Thyroid gland (tissue), 4 donors: ENCODE measurements at places on chromosomes 3 and 15. TPM values are rescaled to one million over a fixed set of nuclear protein-coding genes. Genes with fewer than 3 reads are reported as not detected.

PPP1R14D gene
- total RNA-seq, result not detected

IL17RB gene
- 0.71 TPM for total RNA-seq

DNA sequence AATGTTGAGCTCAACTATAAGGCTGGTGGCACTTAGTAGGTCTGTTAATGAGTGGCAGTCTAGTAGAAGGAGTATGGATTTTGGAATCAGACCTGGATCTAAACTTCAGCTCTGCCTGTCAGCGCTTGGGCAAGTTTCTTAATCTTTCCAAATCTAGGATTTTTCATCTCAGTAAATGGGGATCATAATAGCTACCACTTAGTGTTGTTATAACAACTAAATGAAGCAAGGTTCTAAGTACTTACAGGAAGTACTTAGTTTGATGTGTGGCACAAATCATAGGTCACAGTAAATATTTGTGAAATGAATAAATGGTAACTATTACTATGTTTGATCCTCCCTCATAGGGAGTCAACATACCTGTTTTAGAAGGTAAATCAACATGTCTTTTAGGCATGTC is 31.4 kb downstream of the SLC49A4 start:
- H3K27ac ChIP-seq, result no peak overlapping the region
- H3K27me3 ChIP-seq, result no peaks in the 10 kb centered on the region
- no peaks in the 10 kb centered on the region for H3K4me1 ChIP-seq
- no peak overlapping the region for H3K4me3 ChIP-seq

- no peak for DNase-seq
- H3K36me3 ChIP-seq, result no peaks in the 10 kb centered on the region
- H3K4me3 ChIP-seq, result no peak overlapping the region
- H3K27ac ChIP-seq, result no peak overlapping the region
Observed at GRCh38 chr3:26920646-26921478, 298.3 kb downstream of the LRRC3B start.

DNA sequence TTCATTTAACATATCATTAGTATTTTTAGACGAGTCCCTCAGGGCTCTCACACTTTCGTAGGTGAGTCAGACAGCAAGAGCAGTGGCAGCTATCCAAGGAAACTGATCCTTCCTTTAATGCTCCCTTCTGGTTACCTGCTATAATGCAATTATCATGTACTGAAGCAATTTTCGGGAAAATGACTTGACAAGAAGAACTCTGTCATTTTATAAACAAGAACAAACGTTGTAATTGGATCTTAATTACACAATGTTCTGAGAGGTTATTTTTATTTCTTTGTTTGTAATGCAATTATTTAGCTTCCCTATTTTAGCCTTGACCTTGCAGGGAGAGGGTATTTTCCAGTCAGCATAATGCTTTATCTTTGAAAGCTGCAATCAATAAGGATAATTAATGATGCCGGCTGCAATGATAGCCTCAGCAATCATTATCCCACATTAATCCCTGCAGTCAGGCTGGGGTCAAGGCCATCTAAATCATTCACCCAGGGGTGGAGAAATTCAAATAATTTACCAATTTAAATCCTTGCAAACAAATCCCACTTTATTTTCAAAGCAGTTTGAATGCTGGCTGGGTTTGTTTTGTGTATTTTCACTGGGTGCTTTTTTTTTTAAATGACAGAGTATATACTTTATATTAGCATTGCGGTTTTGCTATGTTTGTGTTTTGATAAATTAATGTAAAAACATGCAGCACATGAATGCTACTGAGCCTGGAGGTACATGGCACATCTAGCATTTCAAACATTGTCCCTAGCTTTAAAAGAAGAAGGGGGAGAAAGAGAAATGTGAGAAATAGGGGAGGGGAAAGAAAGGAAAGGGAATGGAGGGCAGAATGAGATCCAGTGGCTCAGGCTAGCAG is 249.9 kb downstream of the SHOX2 start:
- no peak overlapping the region for H3K4me3 ChIP-seq
- H3K27me3 ChIP-seq, result no peaks in the 10 kb centered on the region
- H3K4me1 ChIP-seq, result no peaks in the 10 kb centered on the region

PYGO1 gene
- total RNA-seq, result 19.4 TPM

EBLN2 gene
- 8.5 TPM for total RNA-seq

DNA sequence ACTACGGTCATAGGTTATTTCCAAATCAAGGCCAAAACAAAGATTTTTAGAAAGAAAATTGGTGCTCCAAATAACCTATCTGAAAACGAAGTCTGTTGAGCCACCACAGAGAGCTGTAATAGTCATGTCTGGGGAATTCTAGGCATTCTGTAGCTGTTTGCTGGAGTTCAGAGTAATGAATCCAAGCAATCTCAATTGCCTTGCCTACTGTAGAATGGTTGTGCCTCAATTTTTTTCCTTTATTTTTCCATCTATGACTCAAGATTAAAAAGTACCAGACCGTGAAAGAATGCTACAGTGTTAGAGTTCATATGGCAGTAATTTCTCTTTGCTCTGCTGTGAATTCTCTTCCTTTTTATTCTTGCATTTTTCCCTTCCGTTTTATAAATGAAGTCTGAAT is 1007.2 kb upstream of the ALCAM start:
- no peaks in the 10 kb centered on the region for H3K36me3 ChIP-seq
- H3K4me1 ChIP-seq, result no peaks in the 10 kb centered on the region
- no peaks in the 10 kb centered on the region for H3K27me3 ChIP-seq
- no peak overlapping the region for H3K27ac ChIP-seq
- no peak overlapping the region for H3K4me3 ChIP-seq
- no peak for DNase-seq

- H3K27ac ChIP-seq, result no peak overlapping the region
- H3K4me3 ChIP-seq, result no peak overlapping the region
- no peaks in the 10 kb centered on the region for H3K4me1 ChIP-seq
Observed at GRCh38 chr3:165669967-165670366, 167.3 kb downstream of the BCHE start.

LSAMP gene
- 2.0 TPM for total RNA-seq

WWTR1 gene
- 71.6 TPM for total RNA-seq
